GM12891 (cell line): ENCODE measurements at places on chromosomes 7 and 10.

- DNase-seq, result peak; percentile 39
Observed at GRCh38 chr7:47266131-47266706, 315.7 kb downstream of the TNS3 start.

DNA sequence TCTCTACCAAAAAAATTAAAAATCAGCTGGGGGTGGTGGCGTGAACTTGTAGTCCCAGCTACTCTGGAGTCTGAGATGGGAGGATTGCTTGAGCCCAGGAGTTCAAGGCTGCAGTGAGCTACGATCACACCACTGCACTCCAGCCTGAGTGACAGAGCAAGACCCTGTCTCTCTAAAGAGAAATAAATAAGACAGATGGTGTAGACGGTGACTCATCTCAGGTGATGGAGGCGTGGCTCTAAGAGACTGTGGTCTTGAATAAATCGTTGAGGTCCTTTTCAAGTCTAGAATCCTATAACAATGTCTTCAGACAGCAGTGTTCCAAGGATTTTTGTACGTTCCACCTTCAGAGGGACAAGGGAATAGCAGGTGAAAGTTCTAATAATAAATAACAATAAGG is 53.8 kb upstream of the PFKFB3 start:
- no peak for DNase-seq

GRCh38 chr10:77590344-77591237 is 47.0 kb downstream of the KCNMA1 start:
- DNase-seq, result no peak

DNA sequence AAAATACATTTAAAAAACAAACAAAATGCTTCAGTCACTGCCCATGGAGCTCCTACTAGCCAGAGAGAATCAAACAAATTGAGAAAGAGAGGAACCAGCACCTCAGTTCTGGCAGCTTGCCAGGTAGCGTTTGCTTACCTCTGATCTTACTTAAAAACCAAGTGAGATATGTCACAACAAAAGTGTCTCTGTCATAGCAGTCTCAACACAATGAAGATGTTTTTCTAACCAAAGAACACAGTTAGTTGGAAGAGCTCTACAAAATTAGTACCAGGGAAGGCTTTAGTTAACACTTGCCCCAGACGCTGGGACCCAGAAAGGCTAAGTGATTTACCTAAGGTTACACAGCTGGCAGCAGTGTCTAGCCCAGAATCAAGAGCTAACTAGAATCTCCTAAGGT is 3.4 kb downstream of the DOCK4 start:
- DNase-seq, result no peak

DNA sequence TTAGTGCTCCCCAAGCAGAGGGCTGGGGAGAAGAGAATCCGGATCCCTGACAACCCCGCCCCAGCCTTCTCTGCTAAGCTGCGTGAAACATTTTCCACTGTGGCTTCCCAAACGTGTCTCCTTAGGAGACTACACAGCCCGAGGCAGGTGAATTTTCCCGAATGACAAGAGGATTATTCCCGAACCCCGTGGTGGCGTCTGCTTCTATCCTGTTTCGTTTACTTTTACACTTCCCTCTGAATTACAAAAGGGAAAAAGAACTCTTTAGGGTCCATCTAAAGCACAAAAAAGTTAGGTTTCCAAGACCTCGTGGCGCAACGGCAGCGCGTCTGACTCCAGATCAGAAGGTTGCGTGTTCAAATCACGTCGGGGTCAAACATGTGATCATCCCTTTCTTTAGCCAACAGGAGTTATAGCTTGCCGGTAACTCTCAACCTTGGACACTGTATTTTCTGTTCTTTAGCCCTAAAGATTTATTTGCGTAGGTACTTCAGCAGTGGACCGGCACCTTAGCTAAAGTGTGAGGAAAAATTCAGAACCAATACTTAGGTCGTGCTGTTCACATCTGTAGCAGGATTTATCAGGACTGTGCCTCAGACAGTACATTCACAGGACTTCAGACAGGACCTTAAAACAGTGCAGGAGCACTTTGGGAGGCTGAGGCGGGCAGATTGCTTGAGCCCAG is 3.2 kb upstream of the ZNF789 start:
- no peak for DNase-seq

DNA sequence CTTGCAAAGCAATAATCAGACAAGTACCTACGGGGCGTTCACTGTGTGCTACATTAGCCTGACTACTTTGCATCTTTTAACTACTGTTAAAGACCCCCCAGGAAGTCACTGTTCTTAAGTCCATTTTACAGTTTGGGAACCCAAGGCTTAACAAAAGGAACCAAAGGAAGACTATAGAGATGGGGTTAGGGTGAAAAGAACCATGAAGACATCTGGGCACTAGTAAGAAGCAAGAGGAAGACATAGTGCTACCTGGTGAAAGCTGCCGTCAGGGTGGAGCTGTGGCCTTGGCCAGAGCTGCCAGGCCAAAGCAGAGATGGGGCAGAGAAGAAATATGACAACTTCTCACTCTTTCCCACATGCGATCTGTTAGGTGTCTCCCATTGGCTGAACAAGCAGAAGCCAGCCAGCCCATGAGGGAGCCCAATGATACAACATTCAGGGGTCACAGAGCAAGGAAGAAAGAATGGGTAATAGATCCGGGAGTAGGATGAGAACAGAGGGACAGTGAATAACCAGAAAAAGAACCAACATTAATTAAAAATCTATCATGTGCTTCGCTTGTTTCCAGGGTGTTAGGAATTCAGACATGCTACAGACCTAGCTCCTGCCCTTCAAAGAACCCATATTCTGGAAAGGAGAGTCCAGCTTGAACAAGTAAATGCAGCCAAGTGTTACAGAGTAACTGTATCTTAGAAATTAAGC is 85.4 kb downstream of the ARID5B start:
- no peak for DNase-seq

- DNase-seq, result no peak
Observed at GRCh38 chr7:12757443-12757842, 70.0 kb downstream of the ARL4A start.
